ENCODE measurements at places on chromosomes 5 and 9.

- no peak for DNase-seq
Measured at GRCh38 chr9:128323212-128323730, 632 bp downstream of the COQ4 start.

GRCh38 chr5:179422213-179422855 lies 77.1 kb upstream of the ADAMTS2 start:
- no peak for DNase-seq

GRCh38 chr5:143714629-143715028 lies 97.3 kb upstream of the HMHB1 start:
- DNase-seq: no peak

- no peak for DNase-seq
Measured at GRCh38 chr9:36896296-36896695, 137.8 kb downstream of the PAX5 start.

DNA sequence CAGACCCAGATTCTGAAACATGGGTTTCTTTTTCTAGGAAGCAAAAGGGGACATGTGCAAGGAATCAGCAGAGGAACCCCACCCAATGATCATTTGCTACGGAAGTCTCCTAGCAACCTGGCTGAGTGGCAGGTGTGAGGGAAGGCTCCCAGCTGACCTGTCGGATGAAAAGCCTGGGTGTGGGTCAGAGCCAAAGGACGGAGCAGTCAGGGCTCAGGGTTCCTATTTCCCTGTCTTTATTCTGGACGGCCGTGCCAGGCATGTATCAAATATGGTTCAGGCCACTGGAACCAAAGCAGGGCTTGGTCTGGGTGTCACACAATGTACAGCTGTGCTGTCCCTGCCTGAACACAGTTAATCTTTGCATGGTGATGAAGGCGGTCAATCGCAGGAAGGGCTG lies 20.1 kb downstream of the STK10 start:
- DNase-seq: no peak

DNA sequence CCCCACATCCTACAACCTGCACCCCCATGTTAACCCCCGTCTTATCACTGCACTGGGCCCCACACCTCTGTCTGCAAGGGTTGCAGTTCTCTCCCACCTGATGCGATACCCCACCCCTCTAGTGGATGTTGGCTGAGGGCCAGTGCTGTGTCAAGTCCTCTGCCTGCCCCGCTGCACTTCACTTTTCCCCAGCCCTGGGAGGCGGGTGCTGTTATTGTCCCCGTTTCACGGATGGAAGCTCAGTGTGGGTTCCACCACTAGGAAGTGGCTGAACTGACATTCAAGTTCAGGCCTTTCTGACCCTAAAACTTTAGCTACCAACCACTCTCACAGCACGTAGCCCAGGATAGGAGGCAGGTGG lies 3.5 kb downstream of the SNCB start:
- DNase-seq: no peak

DNA sequence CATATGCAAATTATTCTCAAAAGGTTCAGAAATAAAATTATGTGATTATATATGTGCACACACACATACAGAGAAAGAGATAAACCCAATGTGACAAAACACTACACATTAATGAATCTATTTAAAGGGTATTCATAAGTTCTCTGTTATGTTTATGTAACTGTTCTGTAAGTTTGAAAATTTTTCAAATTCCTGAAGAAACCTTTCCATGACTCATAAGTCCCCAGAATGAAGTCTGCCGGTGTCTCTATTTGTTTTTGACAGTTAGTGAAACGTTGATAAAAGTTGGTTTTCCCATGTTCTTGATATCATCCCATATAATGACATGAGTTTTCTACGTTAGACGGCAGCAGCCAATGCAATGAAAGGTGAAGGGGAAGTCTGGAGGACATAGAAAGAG lies 199.5 kb upstream of the PUM3 start:
- DNase-seq: no peak

GRCh38 chr9:111456529-111456928 lies 27.7 kb downstream of the ECPAS start:
- DNase-seq: no peak

GRCh38 chr9:133991214-133991921 lies 756 bp downstream of the VAV2 start:
- no peak for DNase-seq

DNA sequence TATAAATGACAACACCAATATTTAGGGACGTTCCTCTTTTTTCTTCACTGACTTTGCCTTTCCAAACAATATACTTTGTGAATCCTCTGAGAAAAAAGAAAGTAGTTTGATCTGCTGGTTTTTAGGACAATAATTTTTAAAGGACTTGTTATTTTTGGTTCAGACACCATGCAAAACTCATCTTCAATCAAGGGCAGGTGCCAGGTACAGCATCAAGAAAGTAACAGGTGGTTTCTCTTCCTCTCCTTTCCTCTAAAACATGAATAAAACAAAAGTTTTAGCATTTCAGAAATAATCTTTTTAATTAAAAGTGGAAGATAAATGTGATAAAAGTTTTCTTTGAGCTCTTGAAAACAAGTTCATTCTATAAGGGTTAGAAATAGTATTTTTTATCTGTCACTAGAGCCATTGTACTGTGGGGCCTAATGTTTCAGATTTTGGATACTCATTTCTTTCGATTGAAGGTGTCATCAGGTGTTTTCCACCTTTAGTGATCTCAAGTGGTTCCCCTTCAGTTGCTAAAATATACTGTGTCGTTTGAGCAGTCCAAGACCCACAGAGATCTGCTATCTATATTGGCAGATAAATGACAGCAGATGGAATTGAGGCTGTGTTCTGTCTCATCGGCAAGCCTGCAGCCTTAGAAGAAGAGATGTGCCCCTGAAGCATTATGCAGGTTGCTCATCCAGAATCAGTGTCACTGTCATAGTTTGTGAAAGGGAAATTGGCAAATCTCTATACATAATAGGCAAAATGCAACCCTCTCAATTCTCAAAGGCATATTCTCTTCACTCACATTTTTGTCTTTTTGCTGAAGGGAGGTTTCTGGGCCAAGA lies 499.7 kb downstream of the PDE4D start:
- no peak for DNase-seq

DNA sequence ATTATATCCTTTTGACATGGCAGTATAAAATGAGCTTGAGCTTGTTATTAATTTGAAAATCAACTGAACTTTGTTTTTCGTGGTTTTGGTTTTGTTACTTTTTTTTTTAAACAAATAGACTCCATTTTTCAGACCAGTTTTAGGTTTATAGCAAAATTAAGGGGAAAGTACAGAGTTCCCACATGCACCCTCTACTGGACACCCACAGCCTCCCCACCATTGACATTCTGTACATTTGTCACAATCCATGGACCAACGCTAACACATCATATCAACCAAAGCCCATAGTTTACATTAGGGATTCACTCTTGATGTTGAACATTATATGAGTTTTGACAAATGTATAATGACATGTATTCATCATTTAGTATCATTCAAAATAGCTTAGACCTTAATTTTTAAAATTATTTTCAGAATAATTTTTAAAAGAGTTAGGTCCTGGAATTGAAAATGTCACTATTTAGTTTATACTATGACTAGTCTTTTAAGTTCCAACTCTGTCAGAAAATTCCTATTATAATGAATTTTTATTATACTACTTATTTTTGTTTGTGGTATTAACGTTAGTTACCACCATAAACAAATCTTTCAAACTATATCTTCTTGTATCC lies 35.3 kb upstream of the JMY start:
- DNase-seq: no peak

- no peak for DNase-seq
Measured at GRCh38 chr9:20863945-20864344, 167.5 kb downstream of the HACD4 start.

DNA sequence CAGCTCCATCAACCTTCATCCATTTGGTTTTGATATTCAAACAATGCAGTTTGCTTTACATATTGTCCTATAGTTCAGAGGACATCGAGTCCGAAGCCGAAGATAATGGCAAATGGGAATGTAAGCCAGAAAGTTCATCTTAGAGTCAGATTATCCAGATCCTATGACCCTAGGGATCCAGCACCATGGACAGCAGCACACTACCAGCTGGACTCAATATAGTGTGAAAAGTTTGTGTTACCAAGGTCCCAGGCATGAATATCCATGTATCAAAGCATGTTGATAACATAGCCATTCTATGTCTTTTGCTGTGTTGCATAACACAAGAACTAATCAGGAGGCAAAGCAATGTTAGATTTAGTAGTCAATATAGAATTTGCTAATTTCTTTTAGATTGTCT lies 46.3 kb downstream of the FSTL4 start:
- no peak for DNase-seq

GRCh38 chr5:135027697-135028615 lies 6.1 kb downstream of the PITX1 start:
- DNase-seq: no peak

DNA sequence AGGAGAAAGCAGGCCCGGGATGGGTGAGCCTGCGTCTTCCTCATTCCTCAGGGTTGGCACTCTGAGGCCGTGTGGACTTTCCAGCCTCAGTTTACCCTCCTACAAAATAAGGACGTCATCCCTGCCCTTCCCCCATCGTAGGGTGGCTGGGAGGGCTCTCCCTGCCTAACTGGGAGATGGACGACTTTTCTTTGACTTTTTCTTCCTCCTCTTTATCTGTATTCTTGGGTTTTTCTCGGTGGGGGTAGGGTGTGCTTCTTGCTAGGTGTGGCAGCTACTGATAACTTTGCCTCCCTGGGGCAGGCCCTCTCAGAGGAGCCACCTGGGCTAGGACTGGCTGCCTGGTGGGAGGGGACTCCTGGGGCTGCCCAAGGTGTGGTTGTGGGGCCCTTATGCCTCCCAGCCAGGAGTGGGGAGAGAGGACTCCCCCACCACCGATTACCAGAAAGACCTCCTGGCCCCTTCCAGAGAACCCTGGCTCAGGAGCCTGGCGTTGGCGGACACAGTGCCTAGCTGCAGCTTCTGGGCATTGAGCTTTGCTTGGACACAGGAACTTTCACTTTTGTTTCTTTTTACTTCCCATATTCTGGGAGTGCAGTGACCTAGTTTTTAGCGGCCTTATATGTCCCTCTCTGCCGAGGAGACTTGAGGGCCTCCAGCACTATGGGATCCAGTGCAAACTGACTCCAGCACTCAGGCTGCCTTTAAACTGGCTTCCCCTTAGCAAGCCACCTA lies 6.1 kb downstream of the GLIPR2 start:
- DNase-seq: no peak

DNA sequence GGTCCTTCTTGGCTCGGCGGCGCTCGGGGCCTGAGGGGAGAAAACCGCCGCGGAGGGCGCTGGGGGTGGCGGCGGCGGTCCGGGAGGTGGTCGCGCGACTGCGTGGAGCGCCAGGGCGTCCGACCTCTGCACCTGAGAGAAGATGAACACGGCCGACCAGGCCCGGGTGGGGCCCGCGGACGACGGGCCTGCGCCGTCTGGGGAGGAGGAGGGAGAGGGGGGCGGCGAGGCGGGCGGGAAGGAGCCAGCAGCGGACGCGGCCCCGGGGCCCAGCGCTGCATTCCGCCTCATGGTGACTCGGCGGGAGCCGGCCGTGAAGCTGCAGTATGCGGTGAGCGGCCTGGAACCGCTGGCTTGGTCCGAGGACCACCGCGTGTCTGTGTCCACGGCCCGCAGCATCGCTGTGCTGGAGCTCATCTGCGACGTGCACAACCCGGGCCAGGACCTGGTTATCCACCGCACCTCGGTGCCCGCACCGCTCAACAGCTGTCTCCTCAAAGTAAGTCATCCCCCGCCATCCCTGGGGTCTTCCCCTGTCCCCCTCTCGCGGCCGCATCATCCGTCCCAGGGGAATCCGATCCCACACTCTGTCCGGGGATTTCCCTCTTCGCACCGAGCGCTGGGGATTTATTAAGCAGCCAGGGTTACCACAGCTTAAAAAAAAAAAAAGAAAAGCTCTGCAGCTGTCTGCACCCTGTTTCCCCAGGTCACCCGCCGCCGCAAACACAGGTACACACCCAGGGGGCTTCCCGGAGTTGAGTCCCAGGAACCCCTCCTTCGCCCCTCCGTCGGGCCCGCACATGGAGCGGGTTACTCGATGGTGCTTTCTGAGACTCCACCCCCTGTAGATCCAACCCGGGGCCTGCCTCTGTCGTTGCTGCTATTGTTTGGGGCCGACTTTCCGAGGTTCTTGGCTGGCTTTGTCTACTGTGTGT lies at the start of gene GTF3C4:
Gene GTF3C4, plus strand, starts transcription at position 8 of the 935 bp plus-strand sequence. Its CDS starts 135 bp downstream, at position 143.
- DNase-seq: no peak

DNA sequence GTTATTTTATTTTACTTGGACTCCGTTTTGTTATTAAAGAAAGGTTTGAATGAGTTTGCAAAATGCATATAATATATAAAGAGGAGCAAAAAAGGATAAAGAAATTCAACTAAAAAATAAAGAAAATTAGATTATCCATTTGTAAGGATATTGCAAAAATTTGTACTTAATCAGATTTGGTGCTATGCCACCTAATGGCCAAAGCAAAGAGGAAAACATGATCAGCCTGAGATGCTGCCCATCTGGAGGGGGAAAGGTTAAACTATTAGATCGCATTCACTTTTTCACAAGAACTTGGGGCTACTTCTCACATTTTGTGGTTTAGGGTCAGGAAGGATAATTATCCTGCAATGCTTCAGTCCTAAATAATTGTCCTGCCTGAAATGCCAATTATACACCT lies 350.6 kb downstream of the MLLT3 start:
- DNase-seq: no peak

GRCh38 chr5:96763026-96763425 lies 44.7 kb downstream of the ERAP1 start:
- no peak for DNase-seq

- no peak for DNase-seq
Measured at GRCh38 chr5:43225649-43226245, 33.7 kb downstream of the NIM1K start.

- no peak for DNase-seq
Measured at GRCh38 chr9:3750321-3750720, 224.5 kb upstream of the RFX3 start.

GRCh38 chr5:10330511-10331230 lies 22.8 kb upstream of the MARCHF6 start:
- DNase-seq: no peak

- DNase-seq: no peak
Measured at GRCh38 chr5:166648736-166649135, 1642.7 kb upstream of the WWC1 start.

DNA sequence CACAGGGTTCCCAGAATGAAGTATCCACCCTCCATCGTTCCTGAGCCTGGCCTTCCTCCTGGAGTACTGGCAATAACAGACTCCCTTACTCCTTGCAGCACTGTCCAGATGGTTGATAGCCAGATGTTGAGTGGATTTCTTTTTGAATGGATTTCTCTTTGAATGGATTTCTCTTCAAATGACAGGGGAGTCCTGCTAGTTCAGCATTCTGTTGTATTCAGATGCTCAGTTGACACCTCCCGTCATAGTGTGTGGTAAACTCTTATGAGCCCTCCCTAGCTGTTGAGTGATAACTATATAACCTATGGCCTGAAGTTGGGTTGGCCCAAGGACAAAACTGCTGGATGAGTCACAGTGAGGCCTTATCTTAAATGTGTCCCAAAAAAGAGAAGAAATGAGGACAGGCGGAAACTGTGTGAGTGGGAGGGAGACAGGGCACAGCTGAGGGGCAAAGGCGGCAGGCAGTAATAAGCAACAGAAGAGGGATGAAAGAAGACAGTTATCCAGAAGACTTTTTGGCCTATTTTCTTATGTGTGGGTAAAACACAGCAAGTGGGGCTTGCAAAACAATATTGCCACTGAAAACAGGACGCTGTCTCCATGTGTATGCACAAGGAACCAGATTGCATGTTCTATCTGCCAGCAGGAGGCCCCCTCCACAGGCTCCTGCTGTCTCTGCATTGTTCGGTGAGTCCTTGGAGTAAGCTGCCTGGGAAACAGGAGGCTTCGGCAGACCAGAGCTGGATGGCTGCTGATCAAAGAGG lies 209.5 kb upstream of the S1PR3 start:
- no peak for DNase-seq

- DNase-seq: no peak
Measured at GRCh38 chr9:34124926-34125325, 1.6 kb downstream of the DCAF12 start.

Measured in NCI-H1105 (cell line).